ENCODE measurements at places on chromosomes 1 and 21.
A peak's percentile ranks its signal among the peaks of the same experiment; 100 is the strongest.

DNA sequence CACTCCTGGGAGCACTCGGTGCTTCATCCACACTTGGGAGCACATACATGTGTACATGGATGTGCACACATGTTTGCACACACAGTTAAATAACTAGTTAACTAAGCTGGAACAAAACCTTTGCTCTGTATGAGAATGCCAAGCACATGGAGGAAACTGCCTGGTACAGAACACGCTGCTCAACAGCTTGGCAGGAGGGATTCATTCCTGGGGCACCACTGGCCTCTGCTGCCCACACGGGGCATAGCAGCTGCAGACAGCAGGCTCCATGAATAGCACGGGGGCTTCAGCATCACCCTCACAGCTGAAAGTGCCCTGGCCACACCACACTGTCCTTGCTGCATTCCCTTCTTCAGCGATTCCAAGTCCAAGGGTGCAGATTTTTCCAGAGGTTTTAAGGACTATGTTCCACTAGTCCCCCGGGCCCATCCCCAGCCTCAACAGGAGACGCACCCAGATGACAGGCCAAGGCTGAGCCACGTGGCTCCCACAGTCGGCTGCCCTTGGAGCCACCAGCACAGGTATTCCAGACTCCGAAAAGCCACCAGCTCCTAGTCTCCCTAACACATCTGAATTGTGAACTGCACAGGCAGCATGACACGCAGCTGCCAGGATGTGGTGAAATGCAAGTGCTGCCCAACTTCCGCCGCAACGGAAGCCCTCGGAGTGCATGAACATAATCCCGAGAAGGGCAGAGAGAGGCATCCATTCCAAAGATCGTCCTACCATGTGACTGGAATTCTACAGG, 16.9 kb downstream of the NPHP4 start:
- peak; percentile 48 for DNase-seq

DNA sequence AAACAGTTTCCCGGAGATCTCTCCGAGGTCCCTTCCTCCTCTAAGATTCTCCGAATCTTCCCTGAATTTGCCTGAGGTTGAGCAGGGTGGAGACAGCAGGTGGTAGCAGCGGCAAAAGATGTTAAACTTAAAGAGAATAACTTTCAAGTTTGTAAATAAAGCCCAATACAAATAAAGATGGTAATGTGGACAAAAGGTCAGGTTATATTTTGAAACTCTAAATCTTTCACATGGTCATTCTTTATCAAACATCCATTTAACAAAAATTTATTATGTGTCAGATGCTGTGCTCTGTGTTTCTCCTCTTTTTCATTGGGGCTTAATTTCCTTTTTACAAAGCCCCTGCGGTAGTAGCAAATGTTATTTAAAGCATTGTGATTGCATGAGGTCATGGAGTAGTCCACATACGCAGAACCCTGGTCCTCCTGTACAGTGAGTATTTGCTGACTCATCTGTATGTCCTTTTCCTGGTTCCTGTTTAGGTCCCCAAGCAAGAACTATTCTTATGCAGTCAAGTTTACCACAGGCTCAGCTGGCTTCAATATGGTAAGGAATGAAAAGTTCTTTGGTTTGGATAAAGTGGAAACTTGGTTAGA, 119.2 kb downstream of the ITSN1 start:
- DNase-seq = no peak

DNA sequence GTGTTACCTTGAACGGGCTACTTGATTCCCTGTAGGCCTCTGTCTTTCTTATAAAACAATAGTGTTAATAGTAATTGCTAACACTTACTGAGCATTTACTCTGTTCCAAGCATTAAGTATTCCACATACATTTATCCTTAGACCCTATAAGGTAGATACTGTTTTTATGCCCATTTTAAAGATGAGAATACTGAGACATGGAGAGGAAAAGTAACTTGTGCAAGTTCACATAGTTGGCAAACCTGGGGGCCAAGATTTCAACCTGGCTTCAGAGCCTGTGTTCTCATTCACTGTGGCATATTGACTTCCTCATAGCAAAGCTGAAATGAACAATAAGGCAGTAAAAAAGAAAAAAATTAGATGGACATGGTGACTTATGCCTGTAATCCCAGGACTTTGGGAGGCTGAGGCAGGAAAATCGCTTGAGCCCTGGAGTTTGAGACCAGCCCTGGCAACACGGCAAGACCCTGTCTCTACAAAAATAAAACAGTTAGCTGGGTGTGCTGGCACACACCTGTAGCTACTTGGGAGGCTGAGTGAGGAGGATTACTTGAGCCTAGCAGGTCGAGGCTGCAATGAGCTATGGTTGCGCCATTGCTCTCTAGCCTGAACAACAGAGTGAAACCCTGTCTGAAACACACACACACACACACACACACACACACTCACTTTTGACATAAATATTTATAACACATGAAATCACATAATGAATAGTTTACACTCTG, 19.6 kb upstream of the HMGN2 start:
- no peak for DNase-seq

DNA sequence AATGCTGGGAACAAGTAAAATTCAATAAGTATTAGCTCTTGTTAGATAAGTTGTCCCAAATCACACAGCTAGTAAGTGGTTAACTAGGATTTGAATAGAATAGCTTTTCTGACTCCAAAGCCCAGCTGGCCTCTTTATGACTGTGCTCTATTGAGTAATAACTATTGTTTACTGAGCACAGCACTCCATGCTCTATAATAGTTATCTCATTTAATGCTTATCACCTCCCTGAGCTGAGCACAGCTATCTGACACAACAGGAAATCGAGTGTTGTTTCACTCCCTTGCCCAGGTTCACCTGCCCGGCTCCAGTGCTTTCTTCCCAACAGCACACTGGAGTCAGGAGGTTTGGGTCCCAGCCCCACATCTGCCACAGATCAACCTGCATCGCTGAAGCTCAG, 38.8 kb upstream of the STMN1 start:
- no peak for DNase-seq

GRCh38 chr1:215023155-215023832, 59.2 kb upstream of the KCNK2 start:
- no peak for DNase-seq

- no peak for DNase-seq
These were observed 94.8 kb upstream of the KIAA0040 start for GRCh38 chr1:175287377-175287776.

DNA sequence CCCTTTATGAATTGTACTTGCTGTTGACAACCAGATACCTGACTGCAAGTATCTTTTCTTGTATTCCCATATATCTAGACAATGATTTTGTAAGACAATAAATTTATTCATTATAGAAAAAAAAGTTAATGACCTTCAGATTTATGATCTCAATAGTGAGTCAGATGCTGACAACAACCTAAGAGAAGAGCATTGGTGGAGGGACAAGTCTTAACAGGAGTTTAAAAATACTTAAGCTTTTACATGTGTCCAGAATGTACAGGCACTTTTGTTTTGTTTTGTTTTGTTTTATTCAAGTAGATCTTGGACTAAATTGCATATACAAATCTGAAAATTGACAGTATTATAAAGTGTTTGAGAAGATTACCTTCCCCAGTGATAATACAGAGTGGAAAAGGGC, 1544.6 kb upstream of the B3GALT2 start:
- DNase-seq = no peak

GRCh38 chr1:1908506-1908791, 6.6 kb upstream of the CALML6 start:
- no peak for DNase-seq

- no peak for DNase-seq
These were observed 642.9 kb downstream of the AJAP1 start for GRCh38 chr1:5297180-5297885.

DNA sequence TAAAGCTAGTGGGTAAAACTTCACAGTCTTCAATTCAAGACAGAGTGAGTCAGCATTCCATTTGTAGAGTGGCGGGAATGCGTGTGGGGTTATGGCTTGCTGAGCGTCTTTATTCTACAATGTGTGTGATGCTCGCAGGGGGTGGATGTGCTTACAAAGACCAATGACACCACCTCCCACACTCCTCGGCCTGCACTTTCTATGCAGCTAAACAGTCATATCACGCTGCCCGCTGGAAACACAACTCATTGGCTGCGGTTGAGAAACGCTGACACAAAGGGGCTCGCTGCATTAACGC, 298.5 kb downstream of the PCP4 start:
- DNase-seq = no peak

Data from NCI-H1105 treated with DMSO at 0.1 percent for 48 hours (cell line).